Fibroblast of skin of left biceps (primary cell): ENCODE measurements at places on chromosomes 2 and 18.

DNA sequence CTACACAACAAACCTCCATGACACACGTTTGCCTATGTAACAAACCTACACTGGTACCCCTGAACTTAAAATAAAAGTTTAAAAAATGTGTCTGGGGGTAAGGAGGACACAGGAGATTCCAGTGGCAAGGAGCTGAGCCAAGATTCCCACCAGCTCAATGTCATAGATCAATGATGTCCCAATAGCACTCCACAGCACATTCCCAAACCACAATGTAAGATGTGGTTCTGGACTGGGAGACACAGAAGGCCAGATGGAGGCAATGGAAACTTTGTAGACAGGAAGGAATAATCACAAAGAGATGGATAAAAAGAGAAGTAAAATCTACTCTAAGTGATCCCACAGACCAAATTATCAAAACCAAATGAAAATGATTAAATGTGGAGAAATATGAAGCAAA is 312.4 kb upstream of the SOX11 start:
- DNase-seq: peak; percentile 17

DNA sequence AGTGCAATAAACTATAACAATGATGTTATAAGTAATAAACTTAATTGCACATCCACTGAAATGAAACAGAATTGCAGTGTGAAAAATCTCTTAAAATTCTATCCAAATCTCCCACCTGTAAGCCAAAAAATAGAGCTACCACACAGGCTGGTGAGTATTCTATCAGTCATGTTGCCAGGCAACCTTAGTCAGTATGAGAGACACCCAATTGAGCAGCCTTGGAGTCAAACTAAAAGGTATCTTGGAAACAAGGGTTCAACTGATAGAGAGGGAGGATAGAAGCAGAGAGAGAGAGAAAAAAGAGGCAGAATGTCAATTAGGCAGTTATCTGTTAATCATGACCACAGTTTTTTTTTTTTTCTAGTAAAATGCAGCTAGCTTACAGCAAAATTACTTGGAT is 45.8 kb downstream of the GALNT13 start:
- no peak for DNase-seq

- no peak for DNase-seq
Measured at GRCh38 chr18:26746826-26747475, 118.6 kb downstream of the AQP4 start.

- DNase-seq: no peak
Measured at GRCh38 chr18:55100817-55101457, 141.7 kb upstream of the CCDC68 start.

DNA sequence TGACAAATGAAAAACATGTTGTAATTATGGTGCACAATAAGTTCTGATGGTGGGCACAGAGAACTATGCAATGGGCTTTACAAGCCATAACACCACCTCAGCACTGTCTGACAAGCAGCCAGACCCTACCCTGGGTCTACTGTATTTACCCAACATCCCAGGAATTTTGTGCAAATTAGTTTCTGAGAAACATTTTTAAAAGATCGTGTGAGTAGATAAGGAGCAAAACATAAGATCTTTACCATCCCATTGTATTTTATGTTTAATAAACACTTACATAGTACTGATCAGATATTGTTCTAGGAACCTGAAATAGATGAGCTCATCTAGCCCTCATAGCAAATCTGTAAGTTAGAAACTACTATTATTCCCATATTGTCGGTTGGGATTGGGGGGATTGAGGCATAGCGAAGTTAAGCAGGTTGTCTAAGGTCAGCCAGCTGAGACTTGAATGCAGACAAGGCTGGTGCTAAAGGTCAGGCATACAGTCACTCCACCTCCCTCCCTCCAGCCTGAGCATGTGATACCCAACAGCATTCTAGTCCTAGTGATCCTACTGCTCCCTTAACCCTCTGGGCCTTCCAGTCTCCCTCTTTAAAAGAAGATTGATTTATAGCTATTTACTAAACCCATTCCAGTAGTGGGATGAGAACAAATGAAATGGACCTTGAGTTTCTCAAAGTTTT is 67.4 kb upstream of the STAM2 start:
- DNase-seq: no peak

GRCh38 chr2:4964579-4964978 is 727.6 kb upstream of the SOX11 start:
- no peak for DNase-seq

DNA sequence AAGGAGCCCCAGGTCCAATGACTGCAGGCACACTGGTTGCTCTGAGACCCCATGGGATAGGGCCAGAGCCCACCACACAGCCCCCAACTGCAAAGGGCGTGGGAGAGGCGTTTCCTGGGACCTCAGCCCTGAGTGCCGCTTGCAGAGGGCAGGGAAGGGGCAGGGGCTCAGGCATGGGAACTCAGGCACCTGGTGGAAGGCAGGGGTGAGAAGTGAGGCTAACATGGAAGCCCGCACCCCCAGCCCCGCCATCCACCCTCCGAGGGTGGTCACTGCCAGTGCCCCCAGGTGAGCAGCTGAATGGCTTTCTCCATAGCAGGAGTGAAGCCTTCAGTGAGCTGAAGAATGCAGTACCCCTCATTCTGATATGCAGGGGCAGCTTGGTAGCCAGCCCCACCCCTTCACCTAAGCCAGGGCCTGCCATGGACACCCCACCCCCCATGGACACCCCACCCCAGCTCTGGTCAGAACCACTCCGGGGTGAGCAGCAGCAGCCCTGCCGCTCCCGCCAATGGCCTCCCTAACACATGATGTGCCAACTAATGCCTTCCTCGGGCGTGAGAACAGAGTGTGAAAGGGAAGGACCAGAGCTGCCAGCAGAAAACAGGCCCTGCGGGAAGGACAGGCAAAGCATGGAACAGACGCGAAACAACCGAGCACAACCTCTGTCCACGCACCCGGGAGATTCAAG is 6.6 kb downstream of the KIF1A start:
- no peak for DNase-seq

GRCh38 chr2:99472600-99472960 is 17.2 kb downstream of the REV1 start:
- DNase-seq: no peak

- no peak for DNase-seq
Measured at GRCh38 chr2:73925853-73926492, 707 bp upstream of the DGUOK start.
